Activated effector memory CD4-positive, alpha-beta T cell treated with Interleukin-2 at 50 U/mL for 16 hours (primary cell): ENCODE measurements at places on chromosomes 2 and 18.

DNA sequence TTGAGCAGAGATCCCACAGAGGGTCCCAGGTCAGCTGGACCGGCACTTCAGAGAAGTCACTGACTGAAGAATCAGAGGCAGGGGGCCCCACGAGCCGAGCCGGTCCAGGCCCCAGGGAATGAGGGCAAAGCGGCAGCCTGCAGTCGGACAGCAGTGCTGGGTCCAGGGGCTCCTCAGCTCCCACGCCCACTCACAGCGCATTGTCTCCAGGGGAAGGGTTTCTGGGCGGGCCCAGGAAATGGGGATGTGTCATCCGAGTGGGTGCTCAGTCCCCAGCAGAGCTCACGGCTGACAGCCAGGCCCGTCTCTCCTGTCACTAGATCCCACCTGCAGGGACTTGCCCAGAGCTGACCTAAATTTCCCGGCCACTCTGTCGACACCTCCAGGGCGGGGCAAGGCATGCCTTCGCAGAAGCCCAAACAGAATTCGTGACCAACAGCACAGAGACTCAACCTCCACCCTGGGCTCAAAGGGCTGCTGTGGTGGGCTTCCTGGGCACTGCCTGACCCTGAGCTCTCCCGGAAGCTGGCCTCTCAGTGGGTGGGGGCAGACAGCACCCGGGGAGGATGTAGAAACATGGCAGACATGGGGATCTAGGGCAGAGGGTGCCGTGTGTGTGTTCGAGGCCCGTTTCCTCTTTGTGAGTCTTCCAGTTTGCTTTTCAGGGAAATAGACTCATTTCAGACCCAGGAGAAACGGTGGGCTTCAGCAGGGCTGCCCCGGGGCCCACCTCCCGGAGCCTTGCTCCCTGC lies 42.1 kb upstream of the TAF1B start:
- peak; percentile 53 for DNase-seq

DNA sequence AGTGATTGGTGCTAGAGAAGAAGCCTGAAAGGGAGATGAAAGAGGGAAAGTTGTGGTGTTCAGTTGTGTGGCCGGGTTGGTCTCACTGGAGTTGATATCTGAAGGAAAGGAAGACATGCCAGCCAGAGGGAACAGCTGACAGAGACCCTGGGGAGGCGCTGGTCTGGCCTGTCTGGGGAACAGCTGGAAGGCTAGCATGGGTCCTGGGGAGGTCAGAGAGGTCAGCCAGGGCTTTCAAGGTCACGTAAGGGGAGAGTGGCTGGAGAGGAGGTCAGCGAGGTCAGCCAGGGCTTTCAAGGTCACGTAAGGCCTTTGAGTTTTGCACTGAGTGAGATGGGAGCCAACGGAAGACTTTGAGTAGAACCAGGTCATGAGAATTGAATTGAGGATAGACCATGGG lies 11.0 kb downstream of the DYSF start:
- DNase-seq = no peak

GRCh38 chr18:13559754-13560153 lies 166.6 kb downstream of the FAM210A start:
- DNase-seq = no peak

DNA sequence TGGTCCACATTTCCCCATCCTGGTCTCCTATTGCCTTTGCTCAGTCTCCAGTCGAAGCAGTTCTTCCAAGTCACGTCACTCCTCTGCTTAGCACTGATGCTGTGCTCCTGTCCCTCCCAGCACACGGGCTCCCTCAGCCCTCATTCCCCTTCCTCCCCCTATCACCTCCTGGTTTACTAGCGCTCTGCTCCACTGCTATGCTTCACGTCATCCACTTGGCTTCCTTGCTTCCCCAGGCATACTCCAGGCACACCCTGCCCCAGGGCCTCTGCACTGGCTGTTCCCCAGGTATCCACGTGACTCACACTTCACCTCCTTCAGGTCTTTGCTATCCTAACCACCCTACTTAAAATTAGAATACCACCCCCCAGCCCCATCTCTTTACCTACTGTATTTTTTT lies 269.3 kb downstream of the GLI2 start:
- DNase-seq = no peak

DNA sequence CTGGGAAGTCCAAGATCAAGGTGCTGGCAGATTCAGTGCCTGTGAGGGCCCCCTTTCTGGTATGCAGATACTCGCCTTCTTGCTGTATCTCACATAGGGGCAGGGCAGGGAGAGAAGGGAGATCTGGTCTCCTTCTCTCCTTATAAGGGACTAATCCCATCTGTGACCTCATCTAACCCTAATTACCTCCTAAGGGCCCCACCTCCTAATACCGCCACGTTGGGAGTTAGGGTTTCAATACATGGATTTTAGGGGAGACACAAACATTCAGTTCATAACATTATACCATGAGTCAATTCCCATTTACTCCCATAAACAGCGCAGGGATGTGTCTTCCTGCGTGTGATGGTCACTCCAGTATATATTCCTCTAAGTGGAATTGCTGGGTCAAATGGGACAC lies 73.8 kb upstream of the TXNDC2 start:
- no peak for DNase-seq

- no peak for DNase-seq
Measured at GRCh38 chr18:48721312-48721711, 182.5 kb downstream of the CTIF start.

GRCh38 chr18:3777719-3778118 lies 327.7 kb downstream of the TGIF1 start:
- no peak for DNase-seq

GRCh38 chr2:98664323-98664722 lies 55.9 kb downstream of the UNC50 start:
- peak; percentile 32 for DNase-seq

DNA sequence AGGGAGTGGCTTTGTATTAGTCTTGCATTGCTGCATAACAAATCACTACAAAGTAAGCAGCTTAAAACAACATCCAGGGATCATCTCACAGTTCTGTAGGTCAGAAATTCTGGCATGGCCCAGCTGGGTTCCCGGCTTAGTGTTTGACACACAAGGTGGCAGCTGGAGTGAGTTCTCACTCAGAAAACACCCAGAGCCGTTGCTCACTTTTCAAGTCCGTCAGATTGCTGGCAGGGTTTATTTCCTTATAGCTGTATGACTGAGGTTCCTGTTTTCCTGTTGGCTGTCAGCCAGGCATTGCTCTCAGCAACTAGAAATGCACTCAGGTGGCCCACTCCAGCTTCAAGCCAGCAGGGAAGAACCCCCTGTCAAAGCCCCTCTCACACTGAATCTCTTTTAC lies 324.1 kb downstream of the CCDC178 start:
- no peak for DNase-seq

DNA sequence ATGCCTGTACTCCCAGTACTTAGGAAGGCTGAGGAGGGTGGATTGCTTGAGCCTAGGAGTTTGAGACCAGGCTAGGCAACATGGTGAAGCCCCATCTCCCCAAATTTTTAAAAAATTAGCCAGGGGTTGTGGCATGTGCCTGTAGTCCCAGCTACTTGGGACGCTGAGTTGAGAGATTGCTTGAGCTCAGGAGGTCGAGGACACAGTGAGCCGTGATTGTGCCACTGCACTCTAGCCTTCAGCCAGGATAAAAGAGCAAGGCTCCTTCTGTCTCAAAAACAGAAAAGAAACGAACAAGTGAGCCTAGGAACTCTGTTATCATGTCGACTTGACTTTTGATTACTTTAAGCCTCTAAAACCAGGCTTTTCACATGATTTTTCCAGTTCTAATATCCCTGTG lies 13.7 kb downstream of the NPC1 start:
- DNase-seq = no peak

DNA sequence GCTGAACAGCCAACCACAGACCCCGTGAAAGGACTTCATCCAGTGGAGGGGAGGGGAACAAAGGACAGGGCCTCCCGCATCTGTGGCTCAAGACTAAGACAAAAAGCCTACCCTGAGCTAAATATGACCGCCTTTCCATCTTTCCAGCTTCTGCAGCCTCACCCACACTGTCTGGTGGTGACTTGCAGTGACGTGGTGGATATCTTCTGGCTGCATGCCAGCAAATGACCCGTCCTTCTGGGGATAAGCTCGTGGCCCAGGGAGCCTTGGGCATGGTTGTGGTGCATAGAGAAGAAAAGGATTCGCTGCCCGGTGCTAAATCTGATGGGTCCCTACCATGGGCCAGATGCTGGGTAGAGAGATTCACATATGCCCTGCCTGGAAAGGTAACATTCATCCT lies 8.7 kb upstream of the NGEF start:
- DNase-seq = no peak

GRCh38 chr18:39208190-39208589 lies 1642.6 kb upstream of the CELF4 start:
- DNase-seq = no peak
